ENCODE measurements at places on chromosomes 12 and 14.

DNA sequence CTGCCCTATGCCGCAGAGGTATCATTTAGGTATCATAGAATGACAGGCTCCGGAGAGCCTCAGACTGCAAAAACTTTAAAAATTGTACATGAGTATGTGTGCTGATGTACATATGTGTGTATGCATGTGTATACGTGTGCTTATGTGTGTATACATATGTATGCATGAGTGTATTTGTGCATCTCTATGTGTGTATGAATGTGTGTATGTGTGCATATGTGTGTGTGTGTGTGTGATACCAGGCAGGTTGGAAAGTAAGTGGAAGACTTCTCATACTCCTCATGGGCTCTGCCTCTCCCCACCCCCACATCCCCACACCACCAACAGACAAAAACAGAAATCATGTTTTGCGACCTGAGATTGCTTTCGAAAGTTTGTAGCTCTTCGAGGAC lies 621 bp upstream of the TMEM117 start:
- no peak for DNase-seq

- no peak for DNase-seq
Observed at GRCh38 chr12:106288101-106288493, 14.4 kb upstream of the TCP11L2 start.

GRCh38 chr12:109640961-109641360 lies 67.4 kb downstream of the MVK start:
- DNase-seq = no peak

DNA sequence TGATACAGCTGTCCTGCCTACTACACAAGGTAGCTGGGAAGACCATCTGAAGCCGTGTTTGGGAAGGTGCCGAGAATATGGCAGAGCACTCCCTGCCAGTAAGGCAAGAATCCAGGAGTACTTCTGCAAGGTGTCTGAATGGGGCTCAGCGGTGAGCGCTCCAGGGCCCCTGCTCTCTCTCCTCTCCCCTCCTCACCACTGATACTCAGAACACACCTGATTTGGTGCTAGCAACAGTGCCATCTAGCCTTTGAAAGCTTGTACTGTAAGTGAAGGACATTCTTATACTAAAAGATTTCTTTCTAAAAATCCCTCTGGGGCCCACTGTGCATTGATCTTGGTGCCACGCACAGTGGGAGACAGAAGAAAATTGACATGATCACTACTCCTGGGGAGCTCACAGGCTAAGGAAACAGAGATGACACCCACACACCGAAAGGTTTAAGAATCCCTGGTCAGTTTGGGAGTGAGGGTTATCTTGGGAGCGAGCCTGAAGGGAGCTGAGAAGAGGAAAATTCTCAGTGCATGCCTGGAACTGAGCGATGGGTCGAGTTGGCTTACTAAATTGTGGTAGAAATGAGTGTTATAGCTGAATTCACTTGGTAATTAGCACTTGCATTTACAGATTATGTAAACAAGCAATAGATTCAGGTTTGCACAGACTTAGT lies 216.9 kb downstream of the NTF3 start:
- peak; percentile 79 for DNase-seq

- no peak for DNase-seq
Observed at GRCh38 chr12:77248036-77248435, 182.7 kb upstream of the E2F7 start.

Measured in adipocyte (in vitro differentiated cells).